ENCODE measurements at places on chromosomes 16 and 17.

DNA sequence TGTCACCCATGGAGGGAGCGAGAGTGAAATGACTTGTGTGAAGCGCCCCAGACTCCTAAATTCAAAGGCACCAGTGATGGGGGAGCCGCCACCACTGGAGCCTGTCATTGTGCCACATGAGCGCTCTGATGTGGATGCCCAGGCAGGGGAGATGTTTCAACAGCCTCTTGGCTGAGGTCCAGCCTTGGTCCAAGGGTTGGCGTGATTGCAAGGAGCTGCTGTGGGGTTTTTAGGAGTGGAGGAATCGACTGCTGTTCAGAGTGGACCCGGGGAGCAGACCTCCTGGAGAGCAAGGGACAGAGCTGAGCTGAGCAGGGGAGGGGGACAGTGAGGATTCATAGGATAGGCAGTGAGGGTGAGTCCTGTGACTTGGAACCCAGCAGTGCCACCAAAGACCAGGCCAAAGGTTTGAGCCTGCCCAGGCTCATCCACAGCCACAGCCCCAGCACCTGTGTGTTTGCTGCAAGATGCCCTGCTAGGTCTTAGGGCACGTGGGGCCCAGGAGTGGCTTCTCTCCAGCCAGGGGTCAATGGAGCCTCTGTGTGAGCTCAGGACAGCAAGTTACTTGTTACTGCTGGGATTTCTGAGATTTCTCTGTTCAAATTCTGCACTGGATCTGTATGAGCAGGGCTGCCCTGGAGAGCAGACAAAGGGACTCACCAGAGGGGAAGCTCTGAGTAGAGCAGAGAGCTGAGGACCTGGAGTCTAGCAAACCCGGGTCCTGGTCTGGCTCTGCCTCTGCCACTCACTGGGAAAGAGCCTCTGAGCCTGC, 20.3 kb downstream of the RHBDL3 start:
- no peak for DNase-seq

DNA sequence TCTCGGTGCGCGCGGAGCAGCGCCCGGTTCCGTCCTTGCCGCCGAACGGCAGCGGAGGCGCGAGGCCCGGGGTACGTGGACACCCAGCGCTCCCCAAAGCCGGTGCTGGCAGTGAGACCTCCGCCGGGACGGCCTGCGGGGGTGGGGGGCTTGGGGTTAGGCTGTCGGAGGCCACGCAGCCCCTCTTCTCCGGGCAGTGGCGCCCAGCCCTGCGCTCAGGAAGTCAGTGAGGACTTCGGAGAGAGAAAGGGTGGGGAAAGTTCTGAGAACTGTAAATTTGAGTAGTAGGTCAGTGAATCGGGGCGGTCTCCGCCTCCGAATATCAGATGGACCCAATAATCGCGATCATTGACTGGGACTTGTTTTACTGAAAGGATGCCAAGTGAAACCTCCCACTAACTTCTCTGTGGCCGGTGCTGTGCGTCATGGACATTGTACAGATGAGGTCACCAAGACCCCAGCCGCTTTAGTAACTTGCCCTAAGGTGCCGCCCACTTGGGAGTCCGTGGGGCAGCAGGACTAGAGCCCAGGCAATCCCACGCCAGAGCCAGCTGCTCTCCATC, 468 bp downstream of the IL4R start:
- peak; percentile 88 for DNase-seq

DNA sequence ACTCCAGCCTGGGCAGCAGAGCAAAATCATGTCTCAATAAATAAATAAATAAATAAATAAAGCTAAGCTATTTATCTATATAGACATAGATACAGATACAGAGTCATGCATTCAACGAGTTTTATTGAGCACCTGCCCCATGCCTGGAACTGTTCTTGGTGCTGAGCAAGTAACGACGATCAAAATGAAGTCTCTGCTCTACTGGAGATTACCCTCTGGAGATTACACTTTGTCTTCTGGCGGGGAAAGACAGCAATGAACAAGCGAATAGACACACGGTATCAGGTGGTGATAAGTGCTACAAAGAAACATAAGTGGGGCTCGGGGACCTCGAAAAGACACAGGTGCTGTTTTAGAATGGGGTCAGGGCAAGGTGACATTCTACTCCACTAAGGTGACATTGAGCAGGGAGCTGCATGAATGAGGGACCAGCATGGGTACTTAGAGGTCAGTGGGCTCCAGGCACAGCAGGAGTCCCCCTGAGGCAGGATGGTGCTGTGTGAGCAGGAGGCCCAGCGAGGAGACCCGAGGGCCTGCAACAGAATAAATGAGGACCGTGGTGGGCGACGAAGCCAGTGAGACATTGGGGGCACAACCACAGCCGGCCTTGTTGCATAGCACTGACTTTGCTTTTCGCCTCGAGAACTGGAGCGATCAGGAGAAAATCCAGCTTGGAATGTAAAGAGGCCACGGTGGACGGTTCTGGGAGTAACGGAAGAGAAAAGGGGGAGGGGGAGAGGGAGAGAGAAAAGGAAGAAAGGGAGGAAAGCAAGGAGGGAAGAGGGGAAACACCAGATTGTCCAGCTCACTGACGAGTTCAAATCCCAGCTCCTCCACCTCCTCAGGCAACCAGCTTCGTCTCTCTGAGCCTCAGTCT, 42.4 kb upstream of the MEAK7 start:
- no peak for DNase-seq

GRCh38 chr17:72565006-72565405, 444.2 kb downstream of the SOX9 start:
- no peak for DNase-seq

DNA sequence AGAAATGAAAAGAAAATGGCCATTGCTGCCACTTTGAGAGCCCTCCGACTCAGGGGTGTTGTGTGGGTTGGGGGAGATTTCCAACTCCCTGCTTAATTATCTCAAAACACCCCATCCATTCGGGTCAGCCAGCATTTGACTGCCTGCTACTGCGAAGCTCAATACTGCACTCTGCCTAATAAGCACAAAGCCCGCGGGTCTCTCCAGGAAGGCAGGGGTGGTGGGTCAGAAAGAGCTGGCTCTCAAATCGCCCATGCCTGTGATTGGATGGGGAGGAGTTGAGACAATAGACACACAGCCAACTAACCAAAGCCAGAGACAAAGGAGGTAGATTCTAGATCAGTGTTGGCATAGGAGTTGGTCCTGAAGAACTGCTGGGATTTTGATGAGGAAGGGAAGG, 2.3 kb upstream of the XAF1 start:
- no peak for DNase-seq

GRCh38 chr16:28136751-28137434, 73.4 kb upstream of the GSG1L start:
- no peak for DNase-seq

- DNase-seq = no peak
These were observed 213.4 kb upstream of the GSE1 start for GRCh38 chr16:85399583-85400284.

GRCh38 chr16:78098595-78099270, 721 bp upstream of the WWOX start:
- DNase-seq = no peak

- DNase-seq = no peak
These were observed 51.5 kb downstream of the GTF3C1 start for GRCh38 chr16:27498031-27498825.

DNA sequence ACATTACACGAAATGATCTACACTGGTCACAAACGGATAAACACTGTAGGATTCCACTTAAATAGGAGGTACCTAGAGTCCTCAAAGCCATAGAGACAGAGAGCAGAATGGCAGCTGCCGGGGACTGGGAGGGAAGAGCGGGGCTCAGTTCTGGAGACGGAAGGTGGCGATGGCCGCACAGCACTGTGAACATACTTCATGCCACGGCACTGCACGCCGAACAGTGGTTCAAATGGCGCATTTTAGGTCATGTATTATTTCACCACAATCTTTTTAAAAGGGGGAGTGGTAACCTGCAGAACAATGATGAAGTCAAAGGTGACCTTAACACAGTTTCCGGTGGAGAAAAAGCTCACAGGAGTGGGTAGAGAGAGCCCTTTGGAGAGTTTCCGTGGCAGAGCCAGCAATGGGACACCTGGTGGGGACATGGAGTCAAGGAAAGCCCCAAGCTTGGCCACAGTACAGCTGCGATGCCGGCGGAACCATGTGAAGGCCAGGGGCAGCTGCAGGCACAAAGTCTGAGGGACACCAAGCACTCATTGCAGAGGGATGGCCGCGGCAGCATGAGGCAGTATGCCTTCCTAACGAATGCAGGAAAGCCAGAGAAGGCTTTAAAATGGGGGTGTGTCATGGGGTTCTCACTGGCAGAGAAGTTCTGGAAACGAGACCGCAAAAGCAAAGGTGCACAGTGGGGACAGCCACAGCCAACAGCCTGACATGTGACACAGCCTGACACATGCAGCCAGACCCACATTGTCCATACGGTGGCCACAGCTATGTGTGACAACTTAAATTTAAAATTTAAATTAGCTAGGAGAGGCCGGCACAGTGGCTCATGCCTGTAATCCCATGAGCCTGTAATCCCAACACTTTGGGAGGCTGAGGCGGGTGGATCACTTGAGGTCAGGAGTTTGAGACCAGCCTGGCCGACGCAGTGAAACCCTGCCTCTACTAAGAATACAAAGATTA, 7.3 kb downstream of the FLCN start:
- no peak for DNase-seq

- no peak for DNase-seq
These were observed 20.9 kb upstream of the NSRP1 start for GRCh38 chr17:30095507-30096244.

- DNase-seq = no peak
These were observed 5.3 kb downstream of the HMOX2 start for GRCh38 chr16:4481526-4481925.

DNA sequence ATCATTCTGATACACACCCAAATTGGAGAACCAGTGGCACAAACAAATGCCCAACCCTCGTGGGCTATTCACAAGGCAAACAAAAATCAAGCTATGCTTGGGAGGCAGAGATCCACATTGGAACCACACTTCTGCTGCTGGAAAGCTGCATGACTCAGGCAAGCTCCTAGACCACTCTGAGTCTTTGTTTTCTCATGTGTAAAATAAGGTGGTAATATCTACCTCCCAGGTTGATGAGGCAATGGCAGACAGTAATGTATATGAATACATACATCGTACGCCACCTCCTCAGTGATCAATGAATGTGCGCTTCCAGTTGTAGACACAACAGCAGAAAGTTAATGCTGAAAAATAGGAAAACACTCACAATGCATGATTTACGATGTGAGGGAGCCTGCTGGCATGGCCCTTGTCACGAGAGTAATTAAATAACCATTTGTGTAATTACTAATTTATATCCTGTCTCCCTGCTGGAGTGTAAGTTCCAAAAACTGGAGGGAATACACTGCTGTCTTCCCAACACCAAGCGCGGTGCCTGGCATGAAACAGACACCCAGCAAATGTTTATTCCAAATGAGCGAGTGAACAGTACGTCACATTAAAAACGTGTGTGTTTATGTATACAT, 69.9 kb upstream of the HSBP1 start:
- DNase-seq = no peak

DNA sequence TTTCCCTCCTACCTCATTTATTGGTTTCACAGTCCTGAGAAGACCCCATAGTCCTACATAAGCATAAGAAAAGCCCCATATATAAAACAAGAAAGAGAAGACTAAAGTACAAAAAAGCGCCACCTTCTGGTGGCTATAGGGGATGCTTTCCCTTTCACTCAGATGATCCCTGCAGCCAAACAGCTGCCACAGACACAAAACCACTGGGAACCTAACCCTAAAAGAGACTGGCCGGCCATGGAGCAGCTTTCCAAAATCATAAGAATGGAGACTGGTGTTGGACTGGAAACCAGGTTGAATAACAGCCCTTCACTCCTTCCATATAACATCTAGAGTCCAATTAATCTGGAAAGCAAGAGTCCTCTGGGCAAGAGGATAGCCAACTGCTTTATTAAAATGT, 11.4 kb downstream of the DYNC1LI2 start:
- DNase-seq = no peak

GRCh38 chr16:15907863-15908478, 19.6 kb upstream of the CEP20 start:
- DNase-seq = no peak

- peak; percentile 36 for DNase-seq
These were observed 3.6 kb downstream of the RSKR start for GRCh38 chr17:28610376-28610775.

GRCh38 chr17:28324267-28324745, 5.3 kb downstream of the TMEM97 start:
- DNase-seq = no peak

DNA sequence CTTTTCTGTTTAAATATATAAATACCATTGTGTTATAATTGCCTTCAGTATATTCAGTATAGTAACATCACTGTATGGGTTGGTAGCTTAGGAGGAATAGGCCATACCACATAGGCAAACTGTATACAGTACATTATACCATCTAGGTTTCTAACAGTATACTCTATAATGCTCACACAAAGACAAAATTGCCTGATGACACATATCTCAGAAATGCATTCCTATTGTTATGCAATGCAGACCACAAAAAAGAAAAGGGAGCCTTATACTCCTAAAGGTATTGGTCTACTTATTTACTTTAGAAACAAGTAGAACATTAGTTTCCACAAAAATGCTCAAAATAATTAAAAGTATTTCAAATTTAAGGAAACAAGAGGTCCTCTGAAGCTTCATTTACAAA, 47.9 kb downstream of the SETD6 start:
- no peak for DNase-seq

DNA sequence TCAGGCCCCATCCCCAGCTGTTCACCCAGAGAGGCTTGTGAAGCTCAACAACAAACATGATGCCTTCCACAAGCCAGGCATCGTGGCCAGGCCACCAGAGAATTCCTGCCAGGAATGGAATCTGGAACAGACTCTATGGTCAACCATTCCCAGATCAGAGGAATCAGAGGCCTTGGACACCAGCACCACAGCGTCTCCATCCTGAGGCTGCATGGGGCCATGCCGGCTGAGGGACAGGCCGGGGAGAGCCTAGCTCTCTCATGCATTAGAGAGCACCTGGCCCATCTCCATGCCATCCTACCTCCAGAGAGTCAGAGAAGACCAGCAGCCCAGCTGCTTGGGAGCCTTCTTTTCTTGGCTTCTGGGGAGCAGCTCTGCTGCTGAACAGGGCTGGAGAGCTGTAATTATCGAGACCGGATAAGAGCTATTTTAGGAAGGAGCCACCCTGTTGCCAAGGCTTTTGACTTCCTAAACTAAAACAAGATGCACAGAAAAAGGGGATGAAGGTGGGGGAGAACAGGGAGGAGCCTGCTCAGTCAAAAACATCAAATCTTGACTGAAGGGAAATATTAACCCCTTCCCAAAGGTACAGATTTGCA, 24.5 kb upstream of the MTMR4 start:
- no peak for DNase-seq

DNA sequence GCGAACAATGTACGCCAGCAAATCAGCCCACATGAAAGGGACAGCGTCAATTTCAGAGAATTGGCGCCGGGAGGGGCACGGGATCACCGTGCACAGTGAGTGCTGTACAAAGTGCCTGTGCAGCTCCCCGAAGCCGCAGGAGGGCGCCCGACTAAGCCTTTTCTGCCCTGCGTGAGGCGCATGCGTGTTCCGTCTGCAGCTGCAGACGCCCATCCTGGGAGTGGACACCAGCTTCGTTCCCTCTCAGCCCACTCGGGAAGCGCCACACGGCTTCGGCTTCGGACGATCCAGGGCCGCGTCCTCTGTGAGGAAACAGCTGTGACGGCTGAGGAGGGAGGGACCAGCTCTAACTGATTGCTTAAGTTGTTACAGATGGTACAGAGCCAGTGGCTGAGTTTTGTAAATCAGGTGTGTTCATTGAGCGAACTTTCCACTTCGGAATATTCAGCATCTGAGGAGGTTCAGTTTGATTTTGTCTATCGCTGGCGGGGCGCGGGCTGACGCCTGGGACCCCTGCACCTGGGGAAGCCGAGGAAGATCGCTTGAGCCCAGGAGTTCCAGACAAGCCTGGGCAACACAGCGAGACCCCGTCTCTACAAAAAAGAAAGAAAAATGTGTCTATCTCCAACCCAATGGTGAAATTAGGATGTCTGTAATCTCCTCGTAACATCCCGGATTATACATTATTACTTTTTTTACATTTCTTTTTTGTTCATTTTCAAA, 15.4 kb upstream of the ZNF287 start:
- DNase-seq = peak; percentile 90

Data from coronary artery (tissue), 2 donors.